Fibroblast of the aortic adventitia (primary cell): ENCODE measurements at places on chromosomes 1 and 21. TPM values are rescaled to one million over a fixed set of nuclear protein-coding genes. Genes with fewer than 3 reads are reported as not detected.

- DNase-seq = no peak
Measured at GRCh38 chr21:22154579-22155274, 1156.5 kb downstream of the NCAM2 start.

GRCh38 chr21:34513129-34513675, 1.2 kb upstream of the KCNE1 start:
- no peak for DNase-seq

DNA sequence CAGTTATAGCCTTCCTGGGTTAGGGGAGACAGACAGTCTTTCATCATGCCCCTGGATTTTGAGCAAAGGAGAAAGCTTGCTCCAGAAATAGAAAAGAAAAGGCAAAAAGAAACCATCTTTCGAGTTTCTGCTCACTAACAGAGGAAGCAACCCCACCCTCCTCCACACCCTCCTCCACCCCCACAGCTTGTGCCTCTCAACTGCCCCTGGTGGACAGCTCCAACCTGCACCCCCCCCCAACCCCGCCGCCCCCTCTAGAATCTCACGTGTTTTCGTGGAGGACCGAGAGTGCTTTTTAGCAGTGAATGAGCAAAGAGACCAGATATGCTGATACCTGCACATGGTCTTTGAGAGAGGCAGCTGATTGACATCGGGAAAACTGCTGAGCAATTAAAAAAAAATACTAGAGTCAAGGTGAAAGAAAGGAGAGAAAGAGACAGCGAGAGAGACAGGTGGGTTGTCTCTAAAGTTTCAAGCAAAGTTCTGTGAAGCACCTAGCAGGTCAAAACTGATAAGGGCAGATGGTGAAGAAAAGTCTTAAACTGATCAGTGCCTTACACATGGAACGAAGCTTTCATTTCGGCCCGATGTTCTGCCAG, 358.3 kb downstream of the KIF26B start:
- DNase-seq = peak; percentile 42

DNA sequence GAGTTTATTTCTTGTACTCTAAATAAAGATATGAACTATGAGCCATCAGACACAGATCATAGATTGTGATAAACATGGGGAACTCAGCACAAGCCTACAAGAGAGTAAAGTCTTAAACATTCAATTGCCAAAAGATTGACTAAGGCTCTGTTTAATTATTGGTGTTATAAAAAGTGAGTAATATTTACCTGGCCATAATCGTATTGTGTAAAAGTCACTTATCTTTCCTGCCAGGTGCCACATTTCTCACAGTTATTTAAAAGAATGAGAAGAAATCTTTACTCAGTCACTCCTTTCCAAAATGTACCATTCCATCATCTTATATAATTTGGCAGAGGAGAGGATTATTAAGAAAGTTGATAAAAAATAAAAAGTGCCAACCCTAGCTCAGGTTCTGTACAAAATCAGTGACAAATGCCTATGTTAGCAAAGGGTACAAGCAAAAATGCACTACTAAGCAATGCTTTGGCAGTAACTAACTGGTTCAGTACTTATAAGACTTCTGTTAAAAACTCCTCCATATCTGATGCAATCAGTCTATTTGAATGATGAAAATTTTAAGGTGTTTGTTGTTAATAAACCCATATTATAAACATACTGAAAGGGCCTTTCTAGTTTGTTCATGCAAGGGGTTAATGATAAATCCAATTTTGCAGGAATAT, 5.8 kb upstream of the NR5A2 start:
- DNase-seq = no peak

GRCh38 chr1:119711804-119712341, at the start of gene PHGDH:
TSS of gene PHGDH (plus strand) at chr1:119711934. CDS start at chr1:119712023, 89 bp downstream.
- peak; percentile 93 for DNase-seq

DNA sequence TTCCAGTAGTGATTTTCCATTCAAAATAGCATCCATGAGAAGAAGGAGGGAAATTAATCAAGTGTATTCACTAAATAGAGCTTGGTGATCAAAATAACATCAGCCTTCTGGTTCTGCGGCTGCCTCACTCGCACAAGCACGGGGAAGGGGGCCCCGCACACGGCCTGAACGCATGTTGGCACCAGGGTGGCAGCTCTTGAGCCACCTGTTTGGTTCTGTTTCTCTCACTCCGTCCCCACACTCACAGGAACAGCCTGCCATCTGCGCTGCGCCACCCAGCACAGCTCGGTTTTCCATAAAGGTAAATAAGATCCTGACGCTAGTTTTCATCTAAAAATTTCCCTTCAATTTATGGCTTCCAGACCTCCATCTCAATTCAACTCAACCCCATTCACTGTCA, 49.4 kb downstream of the TIAM1 start:
- no peak for DNase-seq

DNA sequence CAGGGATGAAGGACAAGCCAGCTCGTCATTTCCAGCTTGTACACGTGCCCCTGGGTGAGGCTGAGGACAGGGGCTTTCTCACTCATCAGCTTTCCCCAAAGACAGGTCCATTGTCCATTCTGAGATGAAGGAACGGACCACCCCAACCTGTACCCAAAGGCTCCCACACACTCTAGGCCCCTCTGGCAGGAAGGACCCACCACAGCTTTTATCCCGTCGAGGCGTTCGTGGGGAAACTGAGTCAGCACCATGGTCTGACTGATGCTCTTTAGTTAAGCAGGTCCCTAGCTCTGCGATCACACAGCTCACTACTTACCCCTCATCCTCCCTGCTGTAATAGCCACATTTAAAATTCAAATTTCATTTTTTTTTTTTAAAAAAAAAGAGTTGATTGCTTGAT, 117.3 kb downstream of the AJAP1 start:
- no peak for DNase-seq

- no peak for DNase-seq
Measured at GRCh38 chr1:31733389-31734219, 29.8 kb upstream of the COL16A1 start.

- no peak for DNase-seq
Measured at GRCh38 chr1:176046926-176047325, 160.2 kb downstream of the COP1 start.

- no peak for DNase-seq
Measured at GRCh38 chr1:228465571-228466146, 21.5 kb upstream of the RNF187 start.

DNA sequence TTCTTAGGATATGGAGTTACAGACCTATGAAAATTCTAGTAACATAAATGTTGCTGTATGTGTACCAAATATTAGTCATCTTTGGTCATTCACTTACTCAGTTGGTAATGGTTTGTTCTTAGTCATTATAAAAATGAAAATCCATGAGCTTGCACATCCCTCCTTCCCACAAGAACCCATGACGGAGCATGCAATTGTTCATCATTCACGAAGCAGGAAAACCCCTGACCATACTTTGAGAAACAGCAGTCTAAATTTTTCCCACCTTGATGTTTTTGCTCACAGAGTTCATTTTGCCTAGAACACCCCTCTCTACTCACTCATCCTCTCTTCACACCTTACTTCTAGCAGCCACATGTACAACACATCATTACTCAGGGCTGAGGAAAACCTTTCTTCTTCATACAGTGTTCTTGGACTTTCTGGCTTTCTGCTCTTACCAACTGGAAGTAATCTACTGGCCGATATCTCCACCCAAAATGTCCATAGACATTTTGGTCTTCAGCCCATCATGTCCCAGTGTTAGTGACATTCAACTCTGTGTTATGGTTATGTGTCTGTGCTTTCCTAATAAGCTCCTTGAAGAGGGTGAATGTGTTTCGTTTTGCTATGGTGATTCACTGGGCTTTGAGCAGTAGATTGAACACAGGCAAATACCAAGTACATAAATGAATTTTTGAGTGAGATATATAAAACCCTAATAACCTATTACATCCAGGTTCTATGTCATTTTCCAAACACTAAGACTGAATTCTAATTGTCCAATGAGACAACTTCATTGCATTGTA, 189.9 kb downstream of the ZC3H11B start:
- peak; percentile 65 for DNase-seq

DNA sequence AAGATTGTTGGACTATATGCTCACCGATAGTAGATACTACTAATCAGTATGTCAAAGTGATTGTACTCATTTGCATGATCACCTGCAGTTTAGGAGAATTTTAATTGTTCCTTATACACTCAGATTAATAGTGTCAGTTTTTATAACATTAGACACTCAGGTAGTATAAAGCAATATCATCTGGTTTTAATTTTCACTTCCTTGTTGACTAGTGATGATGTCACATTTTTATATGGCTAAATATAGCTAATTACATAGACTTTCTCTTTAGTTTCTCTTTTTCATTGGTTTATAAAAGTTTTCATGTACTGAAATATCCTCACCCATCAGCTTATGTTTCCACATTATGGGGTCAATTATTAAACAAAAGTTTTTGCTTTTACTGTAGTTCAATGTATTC, 1332.4 kb upstream of the ADGRL2 start:
- no peak for DNase-seq

- no peak for DNase-seq
Measured at GRCh38 chr1:60224523-60224922, 151.0 kb upstream of the C1orf87 start.

TDRD5 gene
- not detected in 2 replicates for total RNA-seq

TMOD4 gene
- total RNA-seq = 0.54 TPM in 1 of 2 replicates, not detected in the other

TFF3 gene
- total RNA-seq = not detected in 2 replicates

PLXNA2 gene
- total RNA-seq = 4.3 and 8.0 TPM in 2 replicates
